ENCODE measurements at places on chromosomes 1 and 21.

DNA sequence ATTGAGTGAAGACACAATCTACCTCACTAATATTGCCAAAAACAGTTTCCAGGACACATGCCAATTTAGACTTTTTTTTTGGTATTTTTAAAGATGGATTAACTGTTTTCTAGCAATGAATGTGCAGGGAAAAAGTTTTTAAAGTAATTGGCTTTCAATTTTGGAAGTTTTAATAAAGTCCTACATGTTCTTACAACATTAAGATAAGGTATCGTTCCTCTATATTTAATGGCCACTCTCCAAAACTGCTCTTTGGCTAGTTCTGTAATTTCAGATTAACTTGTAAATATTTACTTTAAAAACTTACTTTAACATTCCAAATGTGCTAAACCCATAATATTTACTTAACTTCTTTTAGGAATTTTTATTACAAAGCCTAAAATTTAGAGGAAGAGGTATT is 1332.2 kb upstream of the PRMT6 start:
- no peak for DNase-seq

GRCh38 chr1:5503556-5504363 is 488.5 kb downstream of the NPHP4 start:
- no peak for DNase-seq

GRCh38 chr1:143625886-143626285 is 345.9 kb downstream of the FAM72C start:
- no peak for DNase-seq

DNA sequence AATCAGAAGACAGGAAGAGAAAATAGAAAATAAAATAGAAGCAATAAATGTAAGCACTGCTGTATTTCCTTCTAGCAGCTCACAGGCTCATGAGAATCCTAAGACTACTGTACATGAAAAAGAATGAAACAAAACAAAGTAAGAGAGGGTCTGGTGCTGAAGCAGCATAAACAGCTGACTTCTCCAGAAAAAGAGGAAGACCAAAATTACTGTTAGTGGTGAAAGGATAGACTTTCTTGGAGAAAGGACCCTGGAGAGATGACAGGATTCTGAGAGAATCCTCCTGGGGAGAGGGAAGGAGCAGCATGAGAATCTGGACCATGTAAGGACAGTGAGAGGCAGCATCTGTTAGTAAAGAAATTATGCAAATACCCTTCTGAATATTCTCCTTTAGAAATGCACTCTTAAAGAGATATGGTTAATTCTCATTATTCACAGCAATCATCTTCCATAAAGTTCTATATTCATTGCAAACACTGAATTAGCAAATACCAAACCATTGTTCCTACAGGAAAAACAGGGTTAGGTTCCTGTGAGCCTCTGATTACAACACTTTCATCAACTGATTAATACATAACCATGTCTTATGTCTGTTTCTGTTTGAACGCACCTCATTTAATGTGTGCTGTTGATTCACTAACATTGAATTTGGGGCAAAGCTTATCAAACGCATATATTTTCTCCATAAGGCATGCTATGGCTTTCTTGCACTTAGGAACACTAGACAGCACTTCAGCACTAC is 17.0 kb downstream of the SLC25A24 start:
- no peak for DNase-seq

DNA sequence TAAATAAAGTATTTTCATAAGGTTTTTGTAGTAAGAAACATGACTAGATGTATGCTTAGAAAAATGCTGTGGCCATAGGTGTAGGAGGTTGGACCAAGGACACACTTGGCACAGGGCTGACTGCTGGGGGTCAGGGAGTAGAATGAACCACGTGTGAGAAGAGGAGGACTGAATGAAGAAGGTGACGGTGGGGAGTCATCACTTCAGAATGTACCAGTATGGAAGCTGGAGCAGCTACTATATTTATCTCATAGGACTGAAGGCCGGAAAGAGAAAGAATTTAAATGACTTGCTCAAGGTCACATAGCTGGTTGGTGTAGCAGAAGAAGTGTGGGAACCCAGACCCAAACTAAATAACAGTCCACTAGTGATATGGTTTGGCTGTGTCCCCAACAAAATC is 79.8 kb upstream of the HAO2 start:
- no peak for DNase-seq

GRCh38 chr21:36729310-36729970 is 30.5 kb downstream of the SIM2 start:
- no peak for DNase-seq

DNA sequence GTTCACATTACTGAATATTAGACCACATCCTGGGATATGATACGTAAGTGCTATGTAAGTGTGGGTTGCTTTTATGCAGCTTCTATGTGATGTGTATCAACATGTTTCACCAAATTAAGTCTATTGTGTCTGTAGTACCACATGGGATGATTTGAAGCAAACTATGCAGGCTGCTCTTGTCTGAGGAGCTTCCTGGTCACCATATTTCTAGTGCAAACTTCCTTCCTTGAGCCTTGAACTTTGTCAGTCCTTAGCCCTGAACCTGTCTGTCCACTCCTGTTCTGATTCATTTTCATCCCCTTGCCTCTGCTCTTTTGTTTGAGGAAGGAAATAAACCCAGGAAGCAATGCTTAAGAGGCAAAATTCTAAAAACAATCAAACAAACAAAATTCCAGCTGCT is 117.5 kb upstream of the VANGL1 start:
- DNase-seq = no peak

- DNase-seq = no peak
These were observed 45.7 kb downstream of the ATP5PO start for GRCh38 chr21:33869873-33870272.

DNA sequence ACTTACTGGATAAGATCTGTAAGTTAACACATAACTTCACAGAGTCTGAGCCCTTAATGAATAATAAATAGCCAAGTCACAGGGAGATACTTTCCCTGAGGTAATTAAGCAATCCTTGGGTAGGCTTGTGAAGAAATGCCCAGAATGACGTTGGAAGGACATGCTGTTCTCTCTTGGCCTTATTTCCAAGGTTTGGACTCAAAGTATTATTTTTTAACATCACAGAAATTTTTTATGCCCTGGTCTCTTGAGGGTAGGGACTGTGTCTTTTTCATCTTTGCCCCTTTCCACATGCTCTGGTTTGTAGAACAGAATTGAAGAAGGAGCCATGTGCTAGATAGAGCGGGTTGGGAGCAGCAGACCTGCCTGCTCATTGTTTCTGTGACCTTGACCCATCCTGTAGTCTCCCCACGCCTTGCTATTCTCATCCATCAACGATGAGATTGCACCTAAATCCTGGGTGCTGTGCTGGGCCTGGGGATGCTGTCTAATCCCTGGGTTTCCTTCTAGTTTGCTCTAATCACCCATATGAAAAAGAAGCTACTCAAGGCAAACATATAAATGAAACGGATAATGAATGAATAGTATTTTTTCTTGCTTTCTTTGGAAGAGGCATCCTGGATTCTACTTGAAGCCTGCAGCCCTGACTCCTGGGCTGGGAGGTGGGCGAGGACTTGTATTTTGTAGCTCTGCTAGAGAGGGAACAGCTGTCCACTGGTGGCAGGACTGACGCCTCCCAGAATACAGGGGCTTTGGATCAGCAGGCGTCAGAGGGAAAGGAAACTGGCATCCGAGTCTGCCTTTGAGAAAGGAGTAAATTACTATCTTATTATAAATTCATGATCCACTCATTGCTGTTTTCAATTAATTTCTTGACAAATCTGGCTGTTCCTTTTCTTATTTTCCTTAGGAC is 17.5 kb upstream of the LAMTOR5 start:
- DNase-seq = no peak

DNA sequence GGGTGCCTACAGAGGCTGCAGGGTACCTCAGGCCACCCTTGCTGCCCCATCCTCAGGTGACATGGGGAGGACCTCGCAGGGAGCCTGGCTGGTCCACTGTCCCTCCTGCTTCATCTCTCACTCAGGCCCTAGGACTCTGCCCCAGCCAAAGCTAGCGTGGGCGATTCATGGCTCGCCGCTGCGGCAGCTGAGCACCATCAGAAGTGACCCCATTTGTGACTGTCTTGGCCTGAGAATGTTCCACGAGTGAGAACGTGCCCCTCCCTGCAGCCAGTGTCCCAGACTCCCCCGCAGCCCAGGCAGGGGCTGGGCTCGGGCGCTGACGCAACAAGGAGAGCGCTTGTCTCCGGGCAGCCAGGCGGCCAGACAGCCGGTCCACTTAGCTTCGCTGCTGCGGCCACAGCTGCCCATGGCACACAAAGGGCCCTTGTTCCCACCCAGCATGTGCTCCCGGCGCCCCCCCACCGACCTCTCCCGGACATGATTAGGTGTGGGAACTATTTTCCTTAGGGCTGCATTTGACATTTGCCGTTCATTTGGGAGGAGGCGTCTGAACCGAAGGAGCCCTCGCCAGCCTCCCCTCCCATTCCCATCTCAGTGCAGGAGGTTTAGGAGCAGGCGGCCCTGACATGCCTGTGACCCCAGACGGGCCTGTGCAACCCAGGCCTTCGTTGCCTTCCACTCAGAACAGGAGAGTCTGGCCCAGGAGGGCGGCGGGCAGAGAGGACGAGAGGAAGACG is 19.3 kb upstream of the POFUT2 start:
- peak; percentile 90 for DNase-seq

DNA sequence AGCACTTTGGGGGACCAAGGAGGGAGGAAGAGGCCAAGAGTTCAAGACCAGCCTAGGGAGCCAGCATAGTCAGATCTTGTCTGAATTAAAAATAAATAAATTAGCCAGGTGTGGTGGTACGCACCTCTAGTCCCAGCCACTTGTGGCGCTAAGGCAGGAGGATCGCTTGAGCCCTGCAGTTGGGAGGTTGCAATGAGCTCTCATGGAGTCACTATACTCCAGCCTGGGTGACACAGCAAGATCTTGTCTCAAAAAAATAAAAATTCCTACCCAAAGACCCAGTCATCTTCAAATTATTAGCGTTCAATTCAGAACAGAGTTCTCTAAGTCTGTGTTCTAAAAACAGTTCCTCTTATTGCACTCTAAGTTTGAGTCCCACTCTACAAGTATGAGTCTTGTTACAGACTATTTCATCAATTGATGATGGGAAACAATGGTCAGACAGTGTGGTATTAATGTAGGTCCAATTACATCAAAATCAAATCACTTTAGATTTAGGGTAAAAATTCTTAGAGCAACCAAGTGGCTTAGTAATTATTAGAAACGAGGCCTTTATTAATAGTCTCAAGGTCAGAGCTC is 6.9 kb downstream of the FOXJ3 start:
- DNase-seq = no peak

DNA sequence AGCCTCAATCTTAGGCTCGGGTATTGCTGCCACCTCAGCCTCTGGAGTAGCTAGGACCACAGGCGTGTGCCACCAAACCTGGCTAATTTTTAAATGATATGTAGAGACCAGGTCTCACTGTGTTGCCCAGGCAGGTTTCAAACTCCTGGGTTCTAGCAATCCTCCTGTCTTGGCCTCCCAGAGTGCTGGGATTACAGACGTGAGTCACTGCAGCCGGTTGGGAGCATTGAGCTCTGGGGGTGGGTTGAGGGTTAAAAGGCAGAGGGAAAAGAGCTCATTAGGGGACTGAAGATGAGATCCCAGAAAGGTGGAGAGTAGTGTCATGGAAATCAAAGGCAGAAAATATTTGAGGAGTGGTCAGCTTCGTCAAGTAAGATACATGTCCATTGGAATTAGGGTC is 7.1 kb downstream of the RAD54L start:
- no peak for DNase-seq

DNA sequence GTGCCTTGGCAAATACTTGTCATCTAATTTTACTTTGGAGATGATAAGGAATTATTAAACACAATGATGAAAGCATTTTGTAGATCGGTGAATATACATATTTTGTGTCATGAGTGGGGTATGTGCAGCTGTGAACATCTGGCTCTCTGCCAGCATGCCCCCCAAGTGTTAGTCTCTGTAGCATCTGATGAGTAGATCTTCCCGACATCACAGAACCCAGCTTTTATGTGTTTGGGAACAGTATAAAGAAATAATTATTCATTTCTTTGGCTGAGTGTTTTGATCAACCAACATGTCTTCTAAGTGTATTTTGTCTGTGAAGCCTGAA is 4.5 kb upstream of the CTNNBIP1 start:
- no peak for DNase-seq

- DNase-seq = no peak
These were observed 154.9 kb upstream of the TIAM1 start for GRCh38 chr21:31498985-31499384.

GRCh38 chr1:43572084-43572483 is 41.4 kb downstream of the PTPRF start:
- DNase-seq = no peak

DNA sequence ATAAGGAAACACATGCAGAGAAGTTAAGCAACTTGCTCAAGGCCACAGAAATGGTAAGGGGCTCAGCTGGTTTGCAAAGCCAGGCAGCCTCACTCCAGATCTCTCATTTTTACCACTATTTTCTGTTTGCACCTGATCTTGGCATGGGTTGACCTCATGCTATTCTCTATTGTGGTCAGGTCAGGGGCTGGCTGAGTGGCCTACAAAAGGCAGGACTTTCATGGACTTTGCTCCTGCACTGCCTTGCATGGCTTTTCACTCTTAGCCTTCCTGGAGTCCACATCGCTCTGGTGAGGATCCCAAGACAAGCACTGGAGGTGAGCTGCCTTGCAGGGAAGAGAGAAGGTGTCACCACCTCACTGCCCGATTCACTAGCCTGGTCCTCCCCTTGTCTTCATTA is 56.8 kb upstream of the CSF3R start:
- no peak for DNase-seq

- no peak for DNase-seq
These were observed 736.2 kb downstream of the PTPRU start for GRCh38 chr1:29972421-29973053.

DNA sequence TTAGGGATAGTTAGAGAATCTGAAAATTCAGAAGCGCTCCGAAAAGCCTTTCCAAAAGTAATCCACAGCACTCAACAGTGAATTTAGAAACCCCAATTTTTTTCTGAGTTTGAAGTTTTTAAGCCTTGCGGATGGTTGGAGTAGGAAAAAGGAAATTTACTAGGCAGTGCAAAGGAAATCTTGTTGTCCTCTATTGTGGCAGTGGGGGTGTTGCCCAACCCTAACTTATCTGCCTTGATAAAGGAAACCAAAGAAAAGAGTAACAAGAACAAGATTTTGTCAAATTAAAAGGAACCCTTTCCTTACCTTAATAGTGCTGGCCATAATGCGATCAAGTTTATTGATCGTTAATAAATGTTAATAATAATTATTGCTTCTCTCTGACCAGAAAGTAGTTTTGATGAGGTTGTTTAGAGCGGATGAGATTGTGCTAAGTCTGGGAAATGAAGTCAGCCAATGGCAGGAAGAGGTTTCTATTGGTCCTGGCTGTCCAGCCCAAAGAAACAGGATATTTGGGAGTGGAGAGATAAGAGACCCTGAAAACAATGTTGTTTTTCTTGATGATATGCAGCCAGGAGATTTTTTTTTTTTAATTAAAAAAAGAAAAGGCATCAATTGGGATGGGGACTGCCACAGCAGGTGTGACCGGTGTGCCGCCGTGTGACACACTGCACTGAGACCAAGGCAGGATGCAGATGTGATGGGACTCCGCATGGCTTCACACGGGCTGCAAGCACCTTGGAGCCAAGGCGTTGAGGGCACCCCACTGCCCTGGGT is at the start of gene ERG:
TSS of gene ERG (minus strand) at position 421 of the 777 bp plus-strand sequence. CDS start at position 324, 97 bp downstream.
- DNase-seq = no peak

Measured in posterior cingulate gyrus (tissue), 11 donors.